ENCODE measurements at places on chromosomes 16 and 17.

DNA sequence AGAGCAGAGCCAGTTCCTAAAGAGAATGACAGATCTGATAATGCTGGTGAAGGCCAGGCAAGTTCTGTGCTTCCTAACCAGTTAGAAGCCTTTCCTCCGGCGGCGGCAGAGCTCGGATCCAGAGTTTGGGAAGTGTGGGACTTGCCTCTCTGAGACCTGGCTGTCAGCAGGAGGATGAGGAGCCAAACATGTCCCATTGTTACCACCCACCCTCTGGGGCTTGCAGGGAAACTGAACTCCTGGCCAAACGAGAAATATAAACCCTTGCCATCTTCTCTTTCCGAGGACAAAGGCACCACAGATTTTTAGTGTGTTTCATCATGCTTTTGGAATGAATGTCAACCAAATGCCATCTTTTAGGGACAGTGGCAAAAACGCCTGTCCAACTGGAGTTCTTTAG lies 80.2 kb upstream of the SMURF2 start:
- DNase-seq, result no peak

DNA sequence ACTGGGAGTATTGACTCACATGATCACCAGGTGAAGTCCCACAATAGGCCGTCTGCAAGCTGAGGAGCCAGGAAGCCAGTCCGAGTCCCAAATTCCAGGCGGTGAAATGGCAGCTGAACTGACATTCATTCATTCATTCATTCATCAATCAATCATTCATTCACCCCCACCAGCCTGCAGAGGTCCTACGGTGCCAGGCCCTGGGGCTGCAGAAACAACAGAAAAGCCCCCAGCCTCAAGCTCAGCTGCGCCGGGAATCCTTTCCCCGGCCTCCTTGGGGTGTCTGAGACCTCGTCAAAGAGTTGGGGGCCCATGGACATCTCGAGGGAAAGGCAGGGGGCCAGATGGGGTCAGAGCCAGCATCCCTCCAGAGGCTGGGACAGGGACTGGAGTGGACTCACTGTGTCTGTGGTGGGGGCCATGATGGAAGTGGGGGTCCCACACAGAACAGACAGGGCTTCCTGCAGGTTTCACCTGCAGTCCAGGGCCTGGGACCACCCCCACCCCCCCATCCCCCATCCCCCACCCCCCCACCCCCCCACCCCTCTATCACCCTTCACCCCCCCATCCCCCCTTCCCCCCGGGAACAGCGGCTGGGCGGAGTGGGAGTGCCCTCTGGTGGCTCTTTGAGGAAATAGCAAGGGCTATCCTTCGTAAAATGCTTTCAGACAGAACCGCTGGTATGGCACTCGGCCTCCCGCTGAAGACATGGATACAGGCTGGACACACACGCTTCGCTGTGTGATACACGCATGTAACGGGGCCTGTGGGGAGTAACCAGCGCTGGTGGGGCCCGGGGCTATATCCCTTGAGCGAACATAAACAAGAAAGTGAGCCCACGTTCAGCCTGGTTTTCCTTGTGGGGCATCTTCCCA lies 8.5 kb upstream of the ZC3H18 start:
- DNase-seq, result no peak

- no peak for DNase-seq
Measured at GRCh38 chr17:11241611-11242226, 706 bp downstream of the SHISA6 start.

- DNase-seq, result no peak
Measured at GRCh38 chr17:76260669-76261068, 4.5 kb upstream of the UBALD2 start.

- DNase-seq, result no peak
Measured at GRCh38 chr17:3400055-3400454, 1.8 kb upstream of the OR1E1 start.

GRCh38 chr16:55248494-55248893 lies 75.5 kb upstream of the IRX6 start:
- no peak for DNase-seq

GRCh38 chr16:12896562-12896961 lies 4.8 kb upstream of the SHISA9 start:
- DNase-seq, result no peak

GRCh38 chr16:87728026-87728425 lies 37.8 kb downstream of the KLHDC4 start:
- no peak for DNase-seq

DNA sequence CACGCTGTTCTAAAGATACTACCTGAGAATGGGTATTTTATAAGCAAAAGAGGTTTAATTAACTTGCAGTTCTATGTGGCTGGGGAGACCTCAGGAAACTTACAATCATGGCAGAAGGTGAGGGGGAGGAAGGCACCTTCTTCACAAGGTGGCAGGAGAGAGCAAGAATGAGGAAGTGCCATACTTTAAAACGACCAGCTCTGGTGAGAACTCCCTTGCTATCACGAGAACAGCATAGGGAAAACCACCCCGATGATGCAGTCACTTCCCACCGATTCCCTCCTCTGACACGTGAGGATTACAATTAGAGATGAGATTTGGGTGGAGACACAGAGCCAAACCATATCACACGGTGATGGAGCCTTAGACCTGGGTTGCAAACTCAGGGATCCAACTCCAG lies 317.5 kb upstream of the EEF2KMT start:
- DNase-seq, result no peak

DNA sequence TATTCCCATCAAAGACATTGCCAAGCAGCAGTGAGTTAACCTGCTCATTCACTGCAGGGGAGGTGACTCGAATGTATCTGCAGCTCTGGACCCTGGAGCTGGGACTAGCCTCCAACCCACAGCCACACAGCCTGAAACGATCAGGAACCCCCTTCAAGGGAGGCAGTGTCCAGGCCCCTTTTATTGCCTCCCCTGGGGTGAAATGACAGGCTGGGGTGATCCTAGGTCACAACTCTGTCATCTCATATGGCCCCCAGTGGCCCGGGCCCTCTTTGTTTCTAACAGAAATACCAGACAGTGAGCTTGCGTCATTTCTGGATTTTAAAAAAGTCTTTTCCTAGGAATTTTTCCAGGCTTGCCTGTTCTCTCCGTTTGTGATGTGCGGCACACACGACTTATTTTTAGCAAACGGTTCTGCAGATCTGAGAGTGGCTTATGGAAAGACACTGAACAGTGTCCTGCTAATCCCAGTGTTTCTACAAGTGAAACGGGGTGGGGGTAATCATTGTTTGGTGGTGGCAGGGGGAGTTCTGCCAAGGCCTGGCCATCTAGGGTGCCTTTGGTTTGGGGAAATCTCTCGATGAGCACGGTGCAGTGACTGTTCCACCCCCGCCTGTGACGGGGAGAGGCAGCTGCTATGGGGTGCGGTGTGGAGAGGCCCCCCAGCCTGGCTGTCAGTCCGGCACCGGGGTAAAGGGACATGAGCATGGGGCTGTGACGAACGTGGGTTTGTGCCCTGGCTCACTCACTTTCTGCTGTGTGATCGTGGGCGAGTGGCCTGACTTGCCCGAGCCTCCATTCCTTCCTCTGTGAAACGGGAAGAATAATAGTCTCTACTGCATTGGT lies 27.2 kb downstream of the NAGPA start:
- DNase-seq, result no peak

GRCh38 chr16:375212-375611 lies 4.9 kb upstream of the MRPL28 start:
- DNase-seq, result no peak

DNA sequence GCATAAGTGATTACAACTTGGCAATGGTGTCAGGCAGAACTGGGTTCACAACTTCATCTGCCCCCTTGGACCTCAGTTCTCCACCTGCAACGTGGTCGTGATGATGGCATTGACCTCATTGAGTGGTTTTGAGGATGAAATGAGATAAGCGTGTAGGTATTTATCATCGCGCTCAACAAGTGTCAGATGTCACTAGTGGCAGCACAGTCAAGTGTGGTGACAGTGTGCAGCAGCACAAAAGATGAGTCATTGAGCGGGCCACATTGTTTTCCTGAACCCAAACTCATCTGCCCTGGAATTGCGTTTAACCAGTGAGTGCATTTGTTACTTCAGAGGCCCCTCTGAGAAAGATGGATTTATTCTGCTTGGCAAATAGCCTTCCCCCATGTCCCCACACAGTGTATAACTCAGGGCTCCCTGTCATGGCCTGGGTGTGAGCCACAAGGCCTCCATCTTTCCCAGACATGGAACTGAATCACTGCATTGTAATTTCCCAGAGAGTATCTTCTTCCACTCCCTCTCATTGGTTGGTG lies 20.9 kb downstream of the IRX3 start:
- DNase-seq, result no peak
